ENCODE measurements at places on chromosomes 5 and 9.

DNA sequence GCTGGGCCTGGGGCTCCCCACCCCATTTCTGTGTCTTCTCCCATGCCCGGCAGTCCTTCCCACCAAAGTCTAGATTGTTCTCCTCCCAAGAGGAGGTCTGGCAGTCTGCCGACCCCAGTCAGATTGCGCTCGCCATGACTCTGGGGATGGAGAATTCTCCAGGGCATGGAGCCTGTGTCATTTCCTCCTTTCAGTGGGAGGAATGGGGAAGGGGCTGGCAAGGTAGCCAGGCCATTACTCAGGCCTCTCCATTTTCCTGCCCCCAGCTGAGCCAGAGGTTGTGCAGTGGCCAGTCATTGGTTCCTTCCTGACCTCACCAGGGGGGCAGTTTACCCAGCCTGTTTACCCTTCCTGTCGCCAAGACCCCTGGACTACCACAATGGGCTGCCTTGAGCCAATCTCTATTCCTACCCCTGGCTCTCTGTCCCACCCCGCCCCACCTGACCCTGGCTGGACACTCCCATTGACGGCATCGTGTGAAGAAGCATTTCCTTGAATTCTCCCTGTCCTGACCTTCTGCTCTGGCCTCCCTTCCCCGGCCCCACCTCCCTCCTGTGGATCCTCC, 628 bp downstream of the SYNPO start:
- no peak for DNase-seq

GRCh38 chr9:123238365-123238764, 30.0 kb downstream of the STRBP start:
- DNase-seq = no peak

GRCh38 chr9:36306471-36307306, 48.4 kb upstream of the GNE start:
- no peak for DNase-seq

DNA sequence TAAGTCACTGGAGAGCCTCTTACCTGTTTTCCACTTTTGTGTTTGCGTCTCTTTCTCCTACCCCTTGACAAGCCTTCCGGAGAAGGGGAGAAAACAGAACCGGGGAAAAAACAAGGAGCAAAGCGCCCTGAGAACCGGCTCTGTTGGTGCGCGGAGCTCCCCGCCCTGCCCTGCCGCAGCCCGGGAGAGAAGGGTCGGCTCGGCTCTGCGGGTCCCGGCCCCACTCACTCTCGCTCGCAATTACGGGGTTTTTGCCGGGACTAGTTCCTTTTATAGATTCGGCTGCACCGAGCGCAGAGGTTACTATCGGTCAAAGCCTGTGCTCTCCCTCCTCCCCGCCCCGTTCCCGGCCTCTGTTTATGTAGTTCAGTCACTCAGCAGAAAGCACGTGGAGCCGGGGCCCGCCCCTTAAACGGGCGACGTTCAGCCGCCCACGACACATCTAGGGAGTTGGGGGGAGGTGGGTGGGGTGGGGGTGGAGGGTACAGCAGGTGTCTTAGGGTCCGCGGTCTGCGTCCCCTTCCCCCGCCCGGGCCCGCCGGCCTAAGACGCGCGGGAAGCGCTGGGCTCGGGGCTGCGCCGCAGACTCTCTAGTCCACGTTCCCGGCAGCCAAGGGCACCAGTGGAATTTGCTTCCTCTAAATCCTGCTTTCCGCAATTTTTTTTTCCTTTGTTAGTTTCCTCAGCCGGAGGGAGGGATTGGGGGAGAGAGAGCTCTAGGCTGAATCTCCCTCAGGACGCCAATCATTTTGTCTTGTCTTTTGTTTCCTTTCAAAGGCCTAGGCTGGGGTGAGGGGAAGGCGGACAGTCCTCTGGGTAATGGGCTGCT, at the start of gene ABCA1:
Gene ABCA1 (minus strand): TSS at position 244 of the 829 bp plus-strand sequence. CDS start 24,476 bp downstream, outside the sequence.
- DNase-seq = peak; percentile 37

- DNase-seq = peak; percentile 44
Measured at GRCh38 chr9:19464764-19465585, 56.2 kb downstream of the ACER2 start.

DNA sequence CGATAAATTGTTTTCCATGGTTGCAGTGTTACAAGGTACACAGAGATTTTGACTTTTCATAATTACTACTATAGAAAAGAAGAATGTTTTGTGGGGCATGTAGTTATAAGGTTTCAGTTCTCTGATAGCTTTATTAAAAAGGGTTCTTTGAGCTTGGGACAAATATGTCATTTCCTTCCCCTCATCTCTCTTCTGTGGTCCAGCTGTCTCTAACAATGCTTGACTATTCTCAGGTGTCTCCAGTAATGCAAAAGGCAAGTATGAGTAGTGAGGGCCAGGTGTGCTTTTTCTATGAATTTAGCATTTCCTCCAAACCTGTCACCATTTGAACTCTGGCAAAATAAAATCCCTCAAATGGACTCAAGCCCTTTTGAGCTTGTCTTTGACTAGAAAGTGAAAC, 84.3 kb downstream of the SLF1 start:
- DNase-seq = no peak

- DNase-seq = no peak
Measured at GRCh38 chr5:42719034-42719433, 37.6 kb upstream of the CCDC152 start.

DNA sequence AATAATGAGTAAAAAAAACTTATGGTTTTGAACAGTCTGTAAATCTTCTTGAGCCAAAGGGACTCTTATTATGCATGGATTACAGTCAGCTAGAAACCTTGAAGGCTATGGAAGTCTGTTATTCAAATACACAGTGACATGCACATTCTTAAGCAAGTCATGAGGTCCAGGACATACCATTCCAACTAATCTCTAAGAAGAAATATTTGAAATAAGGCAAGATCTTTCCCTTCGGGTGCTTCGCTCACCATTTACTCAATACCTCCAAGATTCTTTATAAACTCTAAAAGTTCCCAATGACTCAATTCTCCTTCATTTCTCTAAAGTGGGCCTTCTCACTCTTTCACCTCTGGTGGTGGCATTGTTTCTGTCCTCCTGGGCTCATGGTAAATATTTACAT, 811.0 kb downstream of the NR2F1-AS1 start:
- no peak for DNase-seq

DNA sequence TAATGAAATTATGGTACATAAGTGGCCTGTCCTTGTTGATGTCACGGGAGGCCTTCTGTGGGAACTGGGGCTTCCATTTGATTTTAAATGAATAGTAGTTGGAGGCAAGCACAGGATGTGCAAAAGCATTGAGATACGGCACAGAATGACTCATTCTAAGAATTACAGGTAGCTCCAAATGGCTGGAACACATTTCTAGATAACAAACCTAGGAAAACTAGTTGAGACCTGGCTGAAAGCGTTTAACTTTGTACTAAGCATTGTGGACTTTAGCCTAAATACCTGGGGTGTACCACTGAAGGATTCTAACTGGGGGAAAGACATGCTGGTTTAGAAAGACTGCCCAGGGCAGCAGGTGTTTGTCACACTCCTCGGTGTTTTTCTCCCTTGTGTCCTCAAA, 9.4 kb downstream of the SKP2 start:
- no peak for DNase-seq

GRCh38 chr5:168234133-168234532, 57.3 kb upstream of the WWC1 start:
- DNase-seq = no peak

DNA sequence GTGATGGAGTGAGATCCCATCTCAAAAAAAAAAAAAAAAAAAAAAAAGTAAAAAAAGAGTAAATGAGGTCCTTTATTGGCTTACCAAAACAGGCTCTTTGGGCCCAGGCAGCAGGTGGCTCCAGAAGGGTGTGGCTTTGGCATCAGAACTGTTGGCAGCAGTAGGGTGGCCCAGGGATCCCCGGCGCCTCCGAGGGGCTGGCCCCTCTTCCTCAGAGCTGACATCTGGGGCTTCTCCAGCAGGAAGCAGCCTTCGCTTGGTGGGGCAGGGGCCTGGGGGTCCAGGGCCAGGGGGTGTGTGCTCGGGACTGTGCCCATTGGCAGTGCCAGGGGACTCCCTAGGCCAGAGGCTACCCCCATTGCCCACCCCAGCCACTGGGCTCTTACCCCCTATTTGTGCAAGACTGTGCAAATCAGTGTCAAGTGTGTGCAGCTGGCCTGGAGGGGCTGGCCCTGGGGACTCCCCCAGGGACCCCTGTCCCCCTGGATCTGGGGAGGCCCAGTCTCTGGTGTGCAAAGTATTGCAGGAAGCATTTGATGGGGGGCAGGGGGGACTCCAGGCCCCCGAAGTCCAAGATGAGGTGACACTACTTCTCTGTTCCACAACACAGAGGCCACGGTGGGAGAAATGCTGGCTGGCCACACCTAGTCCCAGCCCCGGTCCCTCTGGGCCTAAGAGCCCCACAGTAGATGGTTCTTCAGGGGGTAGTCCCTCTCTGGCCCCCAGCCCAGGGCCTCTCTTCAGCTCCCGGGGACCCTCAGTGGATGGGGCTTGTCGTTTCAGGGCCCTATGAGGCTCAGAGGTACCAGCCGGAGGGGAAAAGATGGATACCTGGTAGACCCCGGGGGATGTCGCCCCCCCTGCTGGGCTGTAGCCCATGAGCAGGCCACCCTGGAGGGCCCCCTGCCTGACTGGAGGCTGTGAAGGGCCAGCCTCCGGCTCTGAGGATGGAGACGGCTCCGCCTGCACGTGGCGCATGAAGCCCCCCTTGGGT, 4.7 kb upstream of the STOML2 start:
- no peak for DNase-seq

DNA sequence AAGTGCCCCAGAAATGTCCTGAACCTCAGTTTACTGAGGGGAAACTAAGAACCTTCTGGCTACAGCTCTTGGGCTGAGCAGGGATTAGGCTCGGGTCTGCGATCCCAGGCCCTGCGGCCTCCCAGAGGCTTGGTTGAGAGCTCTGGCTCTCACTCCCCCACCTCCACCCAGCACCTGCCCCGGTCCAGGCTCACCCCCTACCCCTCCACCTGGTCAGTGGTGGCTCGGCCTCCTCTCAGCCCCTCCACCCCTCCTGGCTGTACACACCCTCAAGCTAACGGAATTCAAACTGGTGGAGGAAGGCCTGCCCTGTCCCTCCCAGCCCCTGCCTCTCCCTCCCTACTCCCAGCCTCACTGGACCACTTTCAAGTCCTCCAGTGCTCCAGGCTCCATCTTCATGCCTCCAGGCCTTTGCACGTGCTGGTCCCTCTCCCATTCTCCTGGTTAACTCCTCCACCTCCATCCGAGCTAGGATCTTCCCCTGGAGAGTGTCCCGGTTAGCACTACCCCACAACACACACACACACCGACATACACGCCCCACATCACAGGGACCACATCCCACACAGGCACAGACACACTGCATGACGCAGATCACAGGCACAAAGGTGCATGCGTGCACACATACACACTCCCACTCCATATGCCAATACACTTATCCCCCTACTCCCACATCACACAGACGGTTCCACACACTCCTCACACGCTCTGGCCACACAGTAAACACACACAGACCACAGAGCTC, 130.9 kb downstream of the C9orf50 start:
- peak; percentile 33 for DNase-seq

Data from stimulated activated CD4-positive, alpha-beta T cell treated with anti-CD3 and anti-CD28 coated beads, Interleukin-1b, Interleukin-23, amount 100 ng/mL, for 1 hour (primary cell).